Stimulated activated CD4-positive, alpha-beta T cell treated with anti-CD3 and anti-CD28 coated beads, Interleukin-15, amount 100 ng/mL, for 1 hour (primary cell): ENCODE measurements at places on chromosomes 2 and 18.

GRCh38 chr2:36352701-36353100, 2.9 kb upstream of the CRIM1 start:
- DNase-seq, result no peak

DNA sequence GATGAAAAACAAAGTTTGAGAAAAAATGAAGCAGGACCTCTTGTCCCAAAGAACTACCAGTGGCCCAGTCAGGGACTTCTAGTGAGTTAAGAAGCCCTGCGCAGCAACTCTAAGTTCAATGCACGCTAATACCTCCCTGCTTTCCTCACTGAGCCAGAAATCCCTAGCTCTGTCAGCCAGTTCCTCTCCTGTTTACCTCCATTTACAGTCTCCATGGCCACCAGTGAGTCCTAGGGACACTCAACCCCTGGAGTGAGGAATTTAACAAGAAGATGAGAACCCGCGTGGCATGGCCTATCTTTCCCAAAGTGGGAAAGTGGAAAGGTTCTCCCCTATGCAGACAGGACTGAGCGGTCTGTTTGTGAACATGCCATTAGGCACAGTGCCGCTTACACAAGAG, 31.0 kb downstream of the MRPL33 start:
- DNase-seq, result no peak

DNA sequence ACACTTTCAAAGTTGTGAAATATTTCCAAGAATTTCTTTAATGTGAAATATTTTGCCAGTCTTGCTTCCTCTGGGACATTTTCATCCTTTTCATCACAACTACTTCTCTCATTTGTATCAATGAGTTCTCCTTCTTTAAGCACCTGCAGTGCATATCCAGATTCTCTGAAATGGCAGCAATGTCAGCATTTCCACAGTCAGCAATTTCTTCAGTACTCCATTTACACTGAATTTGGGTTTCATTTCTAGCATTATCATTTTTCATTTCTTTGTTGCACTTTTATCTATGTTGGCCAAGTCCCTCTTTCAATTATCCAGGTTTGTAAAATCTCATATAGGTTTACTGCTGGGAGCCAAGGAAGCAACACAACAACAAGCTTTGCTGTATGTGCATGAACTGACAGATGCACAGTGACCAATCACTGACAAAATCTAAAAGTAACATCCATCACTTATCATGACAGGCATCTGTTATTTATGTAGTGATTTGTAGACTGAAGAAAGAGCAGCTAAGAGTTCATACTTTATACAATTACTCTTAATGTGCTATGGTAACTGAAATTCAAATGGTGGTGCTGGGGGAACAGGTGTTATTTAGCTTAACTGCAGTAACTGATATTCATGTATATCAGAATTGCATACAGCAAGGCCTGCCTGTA, 43.9 kb downstream of the SS18 start:
- no peak for DNase-seq

DNA sequence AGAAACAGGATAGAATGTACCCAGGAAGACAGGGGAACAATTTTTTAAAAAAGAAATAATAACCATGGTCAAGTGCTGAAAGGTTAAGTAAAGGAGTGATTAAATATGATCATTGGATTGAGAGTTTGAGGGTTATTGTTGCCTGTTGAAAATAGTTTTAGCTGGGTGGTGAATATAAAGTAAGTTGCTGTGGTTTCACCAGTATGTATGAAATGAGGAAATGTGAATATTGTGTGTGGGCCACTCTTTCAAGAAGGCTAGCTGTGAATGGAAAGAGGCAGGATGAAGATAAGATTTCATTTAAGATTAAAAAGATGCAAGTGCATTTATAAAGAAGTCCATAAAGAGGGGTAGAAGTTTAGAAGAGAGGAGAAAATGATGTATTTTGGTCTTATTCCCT, 53.8 kb downstream of the GULP1 start:
- no peak for DNase-seq

GRCh38 chr18:79926306-79926705, 25.1 kb downstream of the SLC66A2 start:
- DNase-seq, result no peak

DNA sequence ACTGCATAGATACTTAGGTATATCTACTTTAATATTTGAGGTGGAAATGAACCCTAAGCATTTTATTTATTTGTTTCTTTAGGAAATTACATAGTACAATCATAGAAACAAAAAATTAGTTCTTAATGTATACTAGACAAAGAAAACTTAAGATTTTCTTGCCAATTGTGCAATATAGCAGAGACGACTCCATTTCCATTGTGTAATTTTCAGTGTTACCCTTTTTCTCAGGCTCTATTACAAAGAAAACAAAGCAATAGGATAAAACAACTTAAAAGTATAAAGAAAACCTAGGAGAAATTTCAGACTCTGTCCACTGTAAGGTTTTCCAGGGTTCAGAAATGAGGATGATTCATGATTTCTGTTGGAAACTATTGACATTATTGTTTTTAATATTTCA, 89.0 kb upstream of the SERTAD2 start:
- no peak for DNase-seq

DNA sequence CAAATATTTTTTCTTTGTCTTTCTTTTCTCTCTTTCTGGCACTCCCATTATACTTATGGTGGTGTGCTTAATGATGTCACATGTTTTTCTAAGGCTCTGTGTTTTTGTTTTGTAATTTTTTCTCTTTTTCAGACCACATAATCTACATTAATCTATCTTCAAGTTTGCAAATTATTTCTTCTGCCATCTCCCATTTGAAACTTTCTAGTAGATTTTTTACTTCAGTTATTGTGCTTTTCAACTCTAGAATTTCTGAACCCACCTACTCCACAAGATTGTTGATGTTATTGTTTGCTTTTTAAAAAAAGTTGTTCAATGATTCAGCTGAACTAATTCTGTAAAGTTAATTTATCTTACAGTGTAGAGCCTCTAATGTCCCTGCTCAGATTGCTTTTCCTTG, 121.4 kb downstream of the SCN3A start:
- no peak for DNase-seq

DNA sequence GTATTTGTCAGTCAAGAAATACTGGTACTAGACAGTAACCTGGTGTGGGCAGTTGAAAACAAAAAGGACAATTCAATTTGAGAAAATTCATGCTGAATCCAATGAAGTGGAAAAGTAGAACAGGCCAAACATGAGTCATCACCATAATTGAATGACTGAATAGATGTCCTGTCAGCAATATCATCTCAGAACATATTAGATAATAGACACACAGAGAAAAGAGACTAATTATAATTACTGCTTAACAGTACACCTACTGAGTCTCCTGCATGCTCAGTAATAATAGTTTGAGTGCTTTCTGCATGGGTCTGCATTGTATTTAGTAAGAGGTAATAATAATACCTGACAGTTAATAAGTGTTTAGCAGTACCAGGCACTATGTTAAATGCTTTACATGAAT, 138.6 kb upstream of the ZC3H15 start:
- no peak for DNase-seq

- no peak for DNase-seq
Observed at GRCh38 chr18:37668971-37669747, 103.6 kb upstream of the CELF4 start.

- no peak for DNase-seq
Observed at GRCh38 chr2:169796441-169796840, 2.2 kb upstream of the SSB start.

DNA sequence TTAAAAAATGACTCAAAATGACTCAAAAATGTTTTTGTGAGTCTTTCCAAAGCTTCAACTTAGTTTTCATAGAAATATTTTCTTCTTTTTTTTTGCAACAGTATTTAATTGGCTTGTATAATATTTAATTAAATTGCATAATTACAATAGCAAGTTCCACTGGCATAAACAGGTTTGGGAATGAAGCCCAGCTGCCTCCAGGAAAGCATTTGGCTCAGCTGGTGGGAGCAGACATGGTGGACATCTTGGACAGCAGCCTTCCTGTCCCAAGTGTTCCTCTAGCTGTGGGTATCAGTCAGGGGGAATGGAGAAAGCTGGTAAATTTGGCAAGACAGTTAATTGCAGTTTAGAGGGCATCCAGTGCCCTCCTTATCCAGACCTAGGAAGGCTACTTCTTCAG, 213.4 kb downstream of the ZBTB7C start:
- DNase-seq, result no peak

GRCh38 chr18:678482-679182, 21.2 kb downstream of the TYMS start:
- no peak for DNase-seq

DNA sequence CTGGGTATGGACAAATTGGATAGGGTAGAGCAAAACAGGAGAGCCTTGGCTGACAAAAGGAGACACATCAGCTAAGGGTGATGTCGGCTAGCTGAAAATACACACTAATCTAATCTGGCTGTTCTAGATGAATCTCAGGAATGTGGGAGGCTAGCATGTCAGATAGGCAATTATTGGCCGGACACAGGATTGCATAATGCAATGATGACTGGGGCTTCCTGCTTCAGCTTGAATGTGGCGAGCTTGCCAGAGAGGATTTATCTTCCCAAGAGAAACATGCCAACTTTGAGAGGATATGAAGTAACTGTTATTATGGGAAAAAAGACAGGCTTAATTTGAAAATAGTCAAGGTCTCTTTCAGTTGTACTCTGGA, 102.4 kb downstream of the TRIB2 start:
- DNase-seq, result no peak

GRCh38 chr2:162072976-162073887, 783 bp downstream of the DPP4 start:
- DNase-seq, result peak; percentile 10

GRCh38 chr2:2324119-2324518, 7.0 kb downstream of the MYT1L start:
- no peak for DNase-seq

DNA sequence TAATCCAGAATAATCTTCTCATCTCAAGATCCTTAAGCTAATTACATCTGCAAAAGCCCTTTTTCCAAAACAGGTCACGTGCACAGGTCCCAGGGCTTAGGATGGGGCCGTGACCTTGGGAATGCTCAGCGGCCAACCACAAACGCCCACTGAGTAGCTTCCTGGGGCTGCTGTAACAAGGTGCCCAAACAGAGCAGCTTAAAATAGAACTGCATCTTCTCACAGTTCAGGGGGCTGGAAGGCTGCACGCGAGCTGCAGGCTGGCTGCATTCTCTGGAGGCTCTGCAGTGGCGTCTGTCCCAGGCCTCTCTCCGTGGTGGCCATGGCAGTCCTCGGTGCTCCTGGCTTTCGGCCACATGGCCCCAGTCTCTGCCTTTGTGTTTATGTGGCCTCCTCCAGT, 31.9 kb downstream of the ADI1 start:
- no peak for DNase-seq

GRCh38 chr2:171102802-171103201, 57.9 kb downstream of the TLK1 start:
- no peak for DNase-seq

DNA sequence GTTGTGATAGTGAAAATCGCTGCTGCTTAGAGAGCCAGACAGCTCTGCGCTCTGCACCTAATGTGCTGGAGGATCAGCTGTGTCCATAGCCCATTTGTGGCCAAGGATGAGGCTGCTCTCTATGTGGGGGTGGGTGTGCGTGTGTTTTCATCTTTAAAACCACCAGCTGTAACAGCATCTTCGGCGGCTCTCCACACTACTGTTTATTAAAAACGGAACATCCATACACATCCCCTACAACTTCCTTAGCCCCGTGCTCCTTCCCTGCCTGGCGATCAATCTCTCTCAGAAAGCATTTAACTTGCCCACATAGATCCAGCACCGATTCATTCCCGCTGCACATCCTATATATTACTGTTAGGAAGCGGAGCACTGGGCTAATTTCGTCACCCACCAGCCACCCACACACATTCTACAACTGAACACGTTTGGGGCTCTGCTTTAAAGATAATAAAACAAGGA, 1.6 kb downstream of the CELF4 start:
- no peak for DNase-seq

GRCh38 chr18:5628512-5629255, 84.9 kb upstream of the EPB41L3 start:
- DNase-seq, result no peak

DNA sequence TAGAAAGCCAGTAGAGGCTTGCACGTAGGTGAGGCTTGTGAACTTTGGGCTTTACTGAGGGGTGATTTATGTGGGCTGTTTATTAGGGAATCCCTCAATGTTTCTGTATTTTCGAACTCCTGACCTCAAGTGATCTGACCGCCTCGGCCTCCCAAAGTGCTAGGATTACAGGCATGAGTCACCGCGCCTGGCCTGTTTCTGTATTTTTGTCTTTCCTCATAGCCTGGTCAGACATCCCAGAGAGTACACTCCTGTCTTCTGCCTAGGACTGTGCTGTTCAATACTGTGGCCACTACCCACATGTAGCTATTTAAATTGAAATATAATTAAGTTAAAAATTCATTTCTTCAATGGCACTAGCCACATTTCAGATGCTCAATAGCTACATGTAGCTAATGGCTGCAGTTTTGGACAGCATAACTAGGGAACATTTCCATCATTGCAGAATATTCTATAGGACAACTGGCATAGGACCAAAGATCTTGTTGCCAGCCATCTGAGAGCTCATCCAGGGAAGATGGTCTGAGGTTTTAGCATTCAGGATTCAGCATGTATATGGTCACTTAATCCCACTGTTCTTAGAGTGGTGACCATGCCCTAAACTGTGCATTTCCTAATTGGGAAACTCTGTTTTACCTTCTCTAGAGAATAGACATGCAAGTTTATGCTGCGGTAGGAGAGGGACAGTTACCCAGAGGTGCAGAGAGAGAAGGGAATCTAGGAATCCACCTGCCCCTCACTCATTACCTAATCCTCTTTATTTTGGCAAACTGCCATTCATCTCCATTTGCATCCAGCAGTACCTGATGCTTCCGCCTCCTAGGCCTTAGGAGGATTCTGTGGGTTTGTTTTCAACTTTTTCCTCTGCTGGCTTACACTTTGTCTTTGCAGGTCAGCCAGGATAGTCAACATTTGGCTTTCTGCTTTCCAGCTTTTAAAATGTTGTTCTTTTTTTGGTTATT, 64.4 kb downstream of the LCLAT1 start:
- DNase-seq, result no peak

DNA sequence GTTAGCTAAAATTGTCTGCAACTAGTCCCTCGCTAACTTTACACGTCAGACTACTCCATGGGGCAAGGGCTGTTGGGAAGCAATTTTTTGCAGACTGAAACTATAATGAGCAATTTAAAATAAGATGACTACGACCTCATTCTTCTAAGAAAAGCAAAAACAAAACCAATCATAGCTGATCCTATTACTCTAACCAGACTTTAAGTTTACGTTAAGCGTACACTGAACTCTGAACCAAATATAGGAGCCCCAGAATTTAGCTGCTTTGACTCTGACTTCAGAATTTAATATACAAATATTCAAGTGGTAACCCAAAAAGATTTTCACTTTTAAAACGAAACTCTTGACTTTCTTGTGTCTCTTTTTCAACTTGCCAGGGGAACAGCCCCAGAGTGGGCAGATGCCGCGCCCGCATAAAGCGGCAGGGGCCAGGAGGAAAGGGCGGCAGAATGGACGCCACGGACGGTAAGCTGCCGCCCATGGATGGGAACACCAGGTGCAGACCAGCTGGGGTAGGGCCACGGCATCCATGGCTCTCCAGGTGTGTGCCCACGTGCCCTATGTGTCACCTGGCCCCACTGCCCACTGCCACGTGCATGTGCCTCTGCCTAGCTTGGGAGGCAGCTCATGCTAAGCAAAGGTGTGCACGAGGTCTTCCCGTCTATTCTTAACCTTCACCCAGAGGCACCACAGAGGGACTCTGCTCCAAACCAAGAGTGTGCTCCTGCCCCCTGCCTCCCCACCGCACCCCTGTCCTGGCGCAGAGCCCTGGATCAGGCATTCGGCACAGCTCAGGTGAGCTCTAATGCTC, 217.6 kb downstream of the HDAC4 start:
- DNase-seq, result no peak
